ENCODE measurements at places on chromosomes 16 and 17.
A peak's percentile ranks its signal among the peaks of the same experiment; 100 is the strongest.

DNA sequence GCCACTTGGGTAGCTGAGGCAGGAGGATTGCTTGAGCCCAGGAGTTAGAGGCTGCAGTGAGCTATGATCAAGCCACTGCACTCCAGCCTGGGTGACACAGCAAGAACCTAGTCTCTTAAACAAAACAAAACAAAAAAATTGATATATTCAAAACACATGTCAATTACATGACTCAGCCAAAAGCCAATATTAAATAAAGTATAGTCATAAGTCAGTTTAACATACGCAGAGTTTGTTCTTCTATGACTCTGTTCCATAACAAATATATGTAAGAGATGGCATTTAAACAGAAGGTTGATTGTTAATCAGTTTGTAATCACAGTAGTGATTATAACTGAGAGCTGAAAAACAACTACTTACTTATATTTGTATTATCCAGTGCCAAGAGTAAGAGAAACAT is 106.5 kb downstream of the CDH8 start:
- no peak for DNase-seq

- DNase-seq: no peak
Measured at GRCh38 chr16:5506021-5506420, 408.4 kb upstream of the EEF2KMT start.

GRCh38 chr16:57623251-57624043 is 5.0 kb upstream of the ADGRG1 start:
- no peak for DNase-seq

DNA sequence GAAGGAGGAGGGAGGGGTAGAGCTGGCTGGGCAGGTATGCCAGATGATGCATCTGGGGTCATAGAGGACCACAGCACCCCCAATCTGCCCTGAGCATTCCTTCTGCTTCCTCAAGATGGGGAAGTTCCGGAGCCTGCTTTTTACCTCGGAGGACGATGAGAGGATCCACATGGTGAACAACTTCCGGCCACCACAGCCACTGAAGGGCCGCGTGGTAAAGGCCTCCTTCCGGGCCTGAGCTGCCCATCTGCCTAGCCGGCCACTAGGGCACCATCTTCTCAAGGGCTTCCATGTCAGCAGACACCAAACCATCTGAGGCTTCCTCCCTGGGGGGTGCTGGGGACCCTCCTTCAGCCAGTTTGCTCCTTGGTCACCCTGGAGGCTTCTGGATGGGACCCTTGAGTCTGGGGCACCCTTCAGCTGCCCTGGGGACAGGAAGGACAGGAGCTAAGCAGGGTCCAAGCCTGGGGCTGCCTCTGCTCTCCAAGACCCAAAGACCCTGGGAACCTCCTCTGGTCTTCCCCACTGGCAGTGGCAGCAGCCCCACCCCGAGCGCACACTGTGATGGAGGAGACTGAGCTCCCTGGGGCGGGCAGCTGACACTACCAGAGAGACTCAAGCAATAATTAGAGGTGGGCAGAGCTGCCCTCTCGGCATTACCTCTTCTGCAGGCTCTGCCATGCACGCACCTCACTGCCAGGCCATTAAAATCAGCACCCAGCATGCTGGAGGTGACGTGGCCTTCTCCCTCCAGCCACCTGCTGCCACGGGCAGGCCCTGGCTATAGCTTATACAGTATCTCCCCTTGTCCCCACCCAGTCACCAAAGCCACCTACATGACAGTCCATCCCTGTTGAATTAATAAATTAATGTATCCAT is 9.3 kb downstream of the CA7 start:
- DNase-seq: no peak

DNA sequence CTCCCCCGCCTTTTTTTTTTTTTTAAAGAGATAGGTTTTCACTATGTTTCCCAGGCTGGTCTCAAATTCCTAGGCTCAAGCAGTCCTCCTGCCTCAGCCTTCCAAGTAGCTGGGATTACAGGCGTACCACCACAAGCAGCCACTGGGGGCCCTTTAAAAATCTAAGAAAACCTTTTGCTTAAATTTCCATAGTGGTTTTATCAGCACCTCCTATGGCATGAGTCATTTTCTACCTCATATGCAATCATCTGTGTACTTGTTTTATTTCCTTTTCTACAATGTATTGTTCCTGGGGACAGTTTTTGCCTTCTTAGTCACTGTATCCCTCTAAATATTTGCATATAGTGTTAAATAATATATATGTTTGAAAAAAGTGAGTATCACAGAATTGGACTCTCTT is 29.2 kb downstream of the GNA13 start:
- peak; percentile 64 for DNase-seq

DNA sequence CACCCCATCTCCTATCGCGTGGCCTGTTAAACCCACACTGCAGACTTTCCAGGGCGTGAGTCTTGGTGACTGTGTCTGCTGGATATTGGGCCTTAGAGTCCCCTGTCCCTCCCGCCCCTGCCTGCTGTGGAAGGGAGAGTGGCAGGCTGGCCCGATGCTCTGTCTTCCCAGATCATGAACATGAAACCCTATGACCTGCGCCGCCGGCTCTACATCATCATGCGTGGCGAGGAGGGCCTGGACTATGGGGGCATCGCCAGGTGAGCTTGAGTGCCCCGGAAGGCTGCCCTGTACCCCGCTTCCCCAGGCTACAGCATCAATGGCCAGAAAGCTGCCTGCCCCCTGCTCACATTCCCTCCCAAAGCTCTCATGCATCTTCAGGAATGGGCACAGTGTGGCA is 19.5 kb upstream of the CLEC18A start:
- DNase-seq: no peak

- no peak for DNase-seq
Measured at GRCh38 chr16:85689285-85689949, 663 bp upstream of the GINS2 start.

All from GM06990 (cell line).